ENCODE measurements at places on chromosomes 2 and 18.

GRCh38 chr2:32064021-32064601 lies 755 bp downstream of the SPAST start:
- DNase-seq: peak; percentile 18

- no peak for DNase-seq
Measured at GRCh38 chr2:229412686-229413085, 141.6 kb upstream of the PID1 start.

- DNase-seq: no peak
Measured at GRCh38 chr2:985317-985898, 34.8 kb downstream of the SNTG2 start.

DNA sequence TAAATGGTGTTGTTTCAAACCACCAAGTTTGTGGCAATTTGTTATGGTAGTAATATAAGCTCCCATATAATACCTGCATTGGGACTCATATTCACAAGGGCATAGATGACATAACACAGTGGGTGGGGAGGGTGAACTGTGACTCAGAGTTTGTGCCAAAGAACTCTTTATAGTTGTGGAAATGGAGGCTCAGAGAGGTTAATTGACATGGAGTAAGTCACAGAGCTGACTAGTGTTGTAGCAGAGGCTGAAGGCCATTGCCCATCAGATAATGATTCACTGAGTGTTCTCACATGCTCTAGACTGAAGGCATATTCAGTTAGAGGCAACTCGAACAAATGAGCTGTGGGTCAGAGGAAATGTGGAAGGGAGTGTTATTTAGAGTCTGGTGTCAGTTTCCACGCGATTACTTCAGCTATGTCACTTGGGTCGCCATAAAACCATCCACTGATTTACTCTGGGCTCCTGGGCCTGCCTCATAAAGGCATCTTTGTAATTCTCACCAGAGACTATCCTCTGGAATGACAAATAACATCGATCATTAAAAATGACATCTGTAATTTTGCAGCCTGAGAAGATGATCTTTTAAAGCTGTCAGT lies 264.7 kb downstream of the CCDC85A start:
- DNase-seq: no peak

DNA sequence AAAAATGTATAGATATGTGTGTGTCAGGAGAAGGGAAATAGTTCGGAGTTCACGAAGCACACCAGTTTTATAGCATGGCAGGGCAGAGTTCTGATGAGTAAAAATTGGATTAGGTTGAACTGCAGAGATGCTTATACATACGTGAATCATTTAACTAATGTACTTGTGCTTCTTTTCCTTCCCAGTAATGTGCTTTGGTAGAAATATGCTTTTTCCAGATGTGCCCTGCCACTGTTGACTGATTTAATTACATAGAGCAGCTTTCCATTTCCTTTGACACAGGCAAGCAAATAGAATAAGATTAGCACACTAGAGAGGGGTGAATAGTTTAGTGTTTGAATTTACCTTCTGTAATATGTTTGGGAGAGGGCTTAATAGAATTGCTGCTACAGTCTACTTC lies 28.9 kb upstream of the ARMC9 start:
- no peak for DNase-seq

DNA sequence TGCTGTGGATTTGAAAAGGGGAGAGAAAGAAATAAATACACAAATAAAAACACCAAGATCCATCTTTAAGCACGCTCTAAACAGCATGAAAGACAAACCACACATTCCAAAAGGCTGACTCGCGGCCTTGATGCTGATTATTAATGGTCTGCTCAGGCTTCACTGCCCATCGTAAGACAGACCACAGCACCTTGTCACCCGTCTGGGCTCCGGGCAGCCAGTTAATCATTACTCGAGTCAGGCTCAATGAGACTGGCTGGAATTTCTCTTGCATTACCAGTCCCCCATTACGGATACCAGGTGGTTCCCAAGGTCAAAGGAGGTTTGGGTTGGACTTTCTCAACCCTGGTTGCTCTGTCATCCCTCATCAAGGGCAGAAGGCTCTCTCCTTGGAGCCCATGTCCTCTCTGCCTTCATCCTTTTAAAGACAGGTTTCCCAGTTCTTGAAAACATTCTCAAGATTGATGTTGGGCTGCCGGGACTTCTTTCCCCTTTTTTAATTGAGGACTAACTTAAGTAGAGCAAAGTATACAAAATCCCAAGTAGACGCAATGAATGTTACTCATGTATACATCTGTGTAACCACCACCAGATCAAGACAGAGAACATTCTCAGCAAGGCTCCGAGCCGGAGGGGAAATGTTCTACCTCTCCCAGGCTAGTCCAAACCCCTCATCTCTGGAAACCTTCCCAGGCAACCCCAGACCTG lies 8.1 kb downstream of the SMAD7 start:
- DNase-seq: no peak

- peak; percentile 54 for DNase-seq
Measured at GRCh38 chr2:219736209-219736608, 108.8 kb downstream of the SLC4A3 start.

GRCh38 chr2:126827371-126827770 lies 71.3 kb upstream of the TEX51 start:
- DNase-seq: no peak

- DNase-seq: peak; percentile 24
Measured at GRCh38 chr2:10844097-10844496, 31.5 kb upstream of the PDIA6 start.

GRCh38 chr18:56775701-56776100 lies 124.5 kb downstream of the WDR7 start:
- no peak for DNase-seq

DNA sequence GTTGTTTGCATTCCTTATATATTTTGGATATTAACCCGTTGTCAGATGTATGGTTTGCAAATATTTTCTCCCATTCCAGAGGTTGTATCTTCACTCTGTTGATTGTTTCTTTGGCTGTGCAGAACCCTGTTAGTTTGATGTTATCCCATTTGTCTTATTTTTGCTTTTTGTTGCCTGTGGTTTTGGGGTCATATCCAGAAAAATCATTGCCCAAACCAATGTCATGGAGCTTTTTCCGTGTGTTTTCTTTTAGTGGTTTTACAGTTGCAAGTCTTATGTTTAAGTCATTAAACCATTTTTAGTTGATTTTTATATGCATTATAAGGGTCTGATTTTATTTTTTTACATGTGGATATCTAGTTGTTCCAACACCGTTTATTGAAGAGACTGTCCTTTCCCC lies 35.8 kb downstream of the PPIG start:
- no peak for DNase-seq

DNA sequence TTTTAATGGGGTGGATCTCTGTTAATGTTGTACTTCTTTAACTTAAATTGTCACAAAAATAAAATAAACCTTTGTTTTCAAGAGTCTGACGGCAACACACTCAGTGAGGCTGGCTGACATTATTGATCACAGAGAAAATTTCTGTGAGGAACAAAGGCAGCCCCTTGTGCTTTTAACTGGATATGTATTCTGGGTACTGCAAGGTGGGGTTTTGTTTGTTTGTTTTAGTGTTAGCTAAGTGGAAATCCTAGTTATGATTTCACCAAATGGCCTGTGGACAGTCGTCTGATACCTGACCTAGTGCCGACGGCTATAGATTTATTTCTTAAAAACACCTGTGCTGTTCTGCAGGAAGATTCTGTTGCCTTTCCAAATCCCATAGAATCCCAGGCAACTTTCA lies 1329.5 kb upstream of the ZEB2 start:
- DNase-seq: no peak

GRCh38 chr18:77191071-77191751 lies 58.4 kb upstream of the GALR1 start:
- DNase-seq: no peak

GRCh38 chr2:24972315-24972961 lies 683 bp upstream of the DNAJC27 start:
- peak; percentile 41 for DNase-seq

DNA sequence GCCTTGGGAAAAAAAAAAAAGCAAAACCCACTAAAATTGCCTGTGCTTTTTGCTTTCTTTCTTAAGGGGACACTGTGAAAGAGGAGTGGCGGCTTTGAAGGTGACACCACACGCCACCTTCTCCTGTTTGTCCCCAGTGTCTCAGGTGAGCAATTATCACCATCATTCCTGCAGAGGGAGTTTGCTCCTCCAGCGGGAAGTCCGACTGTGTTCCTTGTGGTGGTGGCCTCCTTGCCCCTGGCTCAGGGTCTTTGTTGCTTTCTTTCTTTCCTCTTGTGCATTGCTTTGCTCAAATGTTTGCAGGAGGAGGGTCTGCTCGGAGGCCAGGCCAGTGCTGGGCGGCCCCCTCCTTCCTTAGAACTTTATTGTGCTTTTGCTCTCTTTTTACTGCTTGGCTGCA lies 164.3 kb upstream of the CXCR4 start:
- no peak for DNase-seq

GRCh38 chr2:169038338-169038757 lies 7.2 kb upstream of the ABCB11 start:
- no peak for DNase-seq

- no peak for DNase-seq
Measured at GRCh38 chr2:27118525-27119329, at the start of gene CGREF1. Gene CGREF1, minus strand, starts transcription at chr2:27119128. Its CDS starts 14,762 bp downstream, at chr2:27104366.

- DNase-seq: no peak
Measured at GRCh38 chr2:223995569-223995968, 38.3 kb downstream of the MRPL44 start.

DNA sequence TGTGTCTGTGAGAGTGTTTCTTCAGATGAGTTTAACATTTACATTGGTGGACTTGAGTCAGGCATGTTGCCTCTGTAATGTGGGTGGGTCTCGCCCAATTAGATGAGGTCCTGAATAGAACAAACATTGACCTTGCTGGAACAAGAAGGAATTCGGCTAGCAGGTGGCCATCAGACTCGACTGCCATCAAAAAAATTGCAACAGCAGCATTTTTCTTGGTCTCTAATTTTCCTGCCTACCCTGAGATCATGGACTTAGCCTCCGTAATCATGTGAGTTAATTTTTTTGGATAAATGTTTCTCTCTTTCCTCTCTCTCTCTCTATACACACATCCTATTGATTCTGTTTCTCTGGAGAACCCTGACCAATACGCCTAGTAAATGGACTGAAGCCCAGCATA lies 83.8 kb upstream of the ST6GAL2 start:
- DNase-seq: no peak

- DNase-seq: no peak
Measured at GRCh38 chr2:221434142-221434541, 138.0 kb downstream of the EPHA4 start.

GRCh38 chr2:182740701-182741100 lies 24.6 kb downstream of the DNAJC10 start:
- DNase-seq: no peak

DNA sequence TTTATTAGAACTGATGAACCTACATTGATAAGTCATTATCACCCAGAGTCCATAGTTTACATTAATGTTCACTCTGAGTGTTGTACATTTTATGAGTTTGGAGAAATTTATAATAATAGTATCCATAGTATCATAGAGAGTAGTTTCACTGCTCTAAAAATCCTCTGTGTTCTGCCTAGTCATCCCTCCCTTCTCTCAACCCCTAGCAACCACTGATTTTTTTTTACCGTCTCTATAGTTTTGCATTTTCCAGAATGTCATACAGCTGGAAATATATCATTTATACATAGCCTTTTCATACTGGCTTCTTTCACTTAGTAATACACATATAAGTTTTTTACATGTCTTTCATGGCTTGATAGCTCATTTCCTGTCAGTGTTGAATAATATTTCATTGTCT lies 231.1 kb downstream of the RAD51AP2 start:
- DNase-seq: no peak

DNA sequence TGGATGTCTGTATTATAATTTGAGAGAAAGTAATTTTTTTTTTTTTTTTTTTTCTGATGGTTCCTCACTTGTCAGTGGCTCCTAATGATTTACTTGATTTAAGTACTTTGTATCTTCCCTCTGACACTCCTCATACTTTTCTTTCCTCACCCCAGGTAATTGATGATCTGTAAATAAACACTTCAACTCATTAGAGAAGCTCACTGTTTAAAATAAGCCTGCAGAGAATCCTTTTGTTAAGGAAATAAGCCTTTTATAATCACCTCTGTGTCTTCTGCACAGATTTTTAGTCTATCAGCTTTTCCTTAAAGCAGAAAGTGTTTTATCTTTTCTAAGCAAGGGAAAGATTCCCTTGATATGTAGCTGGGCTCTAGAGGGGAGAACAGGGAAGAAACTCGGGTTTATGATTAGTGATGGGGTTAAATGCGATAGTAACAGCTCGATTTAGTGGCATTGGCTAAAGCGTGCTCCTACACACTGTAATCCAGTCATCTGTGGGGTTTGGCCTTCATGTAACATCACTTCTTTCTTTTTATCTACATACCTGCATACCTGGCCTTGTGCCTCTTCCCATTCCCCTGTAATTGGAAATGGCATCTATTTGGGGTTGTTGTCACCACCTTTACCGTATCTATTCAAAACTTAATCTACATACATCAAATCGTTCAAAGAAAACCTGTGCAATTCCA lies 60.1 kb upstream of the LRRTM1 start:
- no peak for DNase-seq

- DNase-seq: no peak
Measured at GRCh38 chr18:55787536-55788073, 199.6 kb upstream of the TCF4 start.

- no peak for DNase-seq
Measured at GRCh38 chr2:8413589-8414135, 268.2 kb upstream of the ID2 start.

DNA sequence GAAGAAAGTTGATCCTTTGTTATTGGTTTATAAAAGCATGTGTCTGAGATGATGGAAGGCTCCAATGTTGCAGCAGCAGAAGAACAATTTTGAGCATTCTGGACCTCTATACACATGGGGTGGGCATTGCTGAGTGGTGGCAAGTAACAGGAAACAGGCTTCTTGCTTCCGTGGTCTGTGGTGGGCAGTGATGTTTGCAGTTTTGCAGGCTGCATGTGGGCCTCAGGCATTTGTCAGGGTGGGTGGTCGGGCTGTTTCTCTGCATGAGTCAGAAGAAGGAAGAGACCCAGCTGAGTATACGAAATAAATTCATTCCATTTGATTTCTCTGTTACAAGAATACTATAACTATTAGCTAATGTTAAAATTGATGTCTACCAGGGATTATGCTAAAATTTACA lies 239.5 kb upstream of the COL3A1 start:
- no peak for DNase-seq

GRCh38 chr2:88826399-88826798 lies 134.9 kb downstream of the RPIA start:
- no peak for DNase-seq

GRCh38 chr2:174704642-174705041 lies 59.6 kb downstream of the CHRNA1 start:
- no peak for DNase-seq

- no peak for DNase-seq
Measured at GRCh38 chr2:190717764-190718651, 69.1 kb downstream of the NAB1 start.
